ENCODE measurements at places on chromosomes 16 and 17. TPM values are rescaled to one million over a fixed set of nuclear protein-coding genes. Genes with fewer than 3 reads are reported as not detected.

The NPIPA3 gene
- 0.88 TPM for total RNA-seq

The TMC6 gene
- under 0.01 TPM for total RNA-seq

The CES3 gene
- not detected for total RNA-seq

The TBC1D3H gene
- not detected for total RNA-seq

DNA sequence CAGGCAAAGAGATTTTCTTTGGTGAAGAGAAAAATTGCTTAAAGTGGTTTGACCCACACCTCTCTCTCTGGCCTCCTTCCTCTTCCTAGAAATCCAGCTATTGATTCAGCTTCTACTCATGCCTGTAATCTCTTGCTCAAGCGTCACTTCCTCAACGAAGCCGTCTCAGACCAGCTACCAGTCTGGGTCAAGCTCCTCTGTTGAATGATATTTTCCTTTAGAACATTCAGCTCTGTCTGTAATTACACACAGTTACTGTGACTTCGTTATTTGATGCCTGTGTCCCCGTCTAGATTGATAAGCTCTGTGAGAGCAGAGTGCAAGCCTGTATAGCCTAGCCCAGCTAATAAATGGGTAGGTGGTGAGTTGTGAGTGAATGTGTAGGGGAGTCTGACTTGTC lies 168.5 kb downstream of the GRIN2A start:
- no peak for DNase-seq

GRCh38 chr16:11610121-11610505 lies 23.4 kb upstream of the LITAF start:
- DNase-seq: no peak

- DNase-seq: no peak
These were observed 62.0 kb upstream of the CRHR1 start for GRCh38 chr17:45722161-45722560.
